ENCODE measurements at places on chromosomes 5 and 9.

- no peak for DNase-seq
These were observed 174.7 kb upstream of the FBXL17 start for GRCh38 chr5:108556441-108557145.

DNA sequence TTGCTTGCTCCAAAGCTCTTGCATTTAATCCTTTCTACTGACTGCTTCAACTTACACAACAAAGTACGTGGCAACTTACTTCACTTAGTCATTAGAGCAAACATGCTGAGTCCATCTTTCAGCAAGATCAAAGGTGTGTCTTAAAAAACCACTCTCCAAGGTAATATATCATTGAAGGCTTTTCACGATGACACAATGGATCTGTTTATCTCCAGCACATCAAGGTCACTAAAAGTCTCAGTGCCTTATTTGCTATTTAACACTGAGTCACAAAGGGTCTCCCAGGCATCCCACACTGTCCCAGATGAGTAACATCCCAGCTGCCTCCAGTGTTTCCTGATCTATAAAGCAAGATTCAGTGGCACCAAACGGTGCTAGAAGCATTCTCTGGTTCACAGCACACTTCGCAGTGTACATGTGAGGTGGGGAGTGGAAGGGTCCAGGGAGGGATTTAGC lies 3.7 kb upstream of the CLK4 start:
- no peak for DNase-seq

GRCh38 chr9:87059772-87060171 lies 112.5 kb upstream of the GAS1 start:
- no peak for DNase-seq

DNA sequence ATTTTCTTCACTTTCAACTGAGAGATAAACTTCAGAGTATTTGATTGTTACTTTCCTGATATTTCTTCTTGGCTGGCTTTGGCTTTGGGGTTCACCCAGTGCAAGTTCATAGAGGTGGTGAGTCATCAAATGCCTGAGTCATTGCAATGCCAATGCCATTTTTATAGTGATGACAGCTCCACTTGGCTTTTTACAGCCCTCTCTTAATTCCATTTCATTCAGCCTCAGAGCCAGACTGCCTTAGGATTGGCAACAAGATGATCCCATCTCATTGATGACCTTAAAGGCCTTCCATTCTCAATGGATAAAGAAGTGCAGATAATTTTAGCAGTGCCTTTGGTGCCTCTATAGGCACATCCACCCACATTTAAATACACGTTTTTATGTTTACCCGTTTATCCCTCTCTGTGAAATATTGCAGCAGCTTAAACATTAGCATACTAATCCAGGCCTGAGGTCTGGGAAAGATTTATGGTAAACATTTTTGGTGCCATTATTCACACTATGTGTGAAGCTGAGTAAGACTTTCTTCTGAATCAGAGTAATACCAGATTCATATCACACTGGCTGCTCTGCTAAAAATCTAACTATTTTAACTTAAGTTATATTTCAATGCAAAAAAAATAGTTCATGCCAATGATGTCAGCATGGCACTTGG lies 88.9 kb upstream of the TYRP1 start:
- DNase-seq = no peak

DNA sequence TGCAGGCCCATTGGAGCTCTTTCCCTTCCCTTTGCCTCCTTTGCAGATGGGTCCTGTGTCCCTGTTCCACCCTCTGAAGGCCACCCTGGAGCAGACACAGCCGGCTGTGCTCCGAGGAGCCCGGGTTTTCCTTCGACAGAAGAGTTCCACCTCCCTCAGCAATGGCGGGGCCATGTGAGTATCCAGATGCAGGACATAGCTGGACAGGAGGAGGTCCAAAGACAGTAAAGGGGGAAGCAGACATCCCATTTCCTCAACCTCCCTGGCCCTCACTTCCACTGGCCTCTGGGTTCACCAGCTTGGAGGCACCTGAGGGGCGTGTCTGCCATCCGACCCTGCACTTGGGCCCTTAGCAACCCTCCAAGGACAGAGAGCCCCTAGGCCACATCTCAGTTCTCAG lies 237.9 kb downstream of the CACNA1B start:
- no peak for DNase-seq

Measured in nephron progenitor cell (in vitro differentiated cells).